RWPE2 (cell line): ENCODE measurements at places on chromosomes 16 and 17.
A peak's percentile ranks its signal among the peaks of the same experiment; 100 is the strongest.

DNA sequence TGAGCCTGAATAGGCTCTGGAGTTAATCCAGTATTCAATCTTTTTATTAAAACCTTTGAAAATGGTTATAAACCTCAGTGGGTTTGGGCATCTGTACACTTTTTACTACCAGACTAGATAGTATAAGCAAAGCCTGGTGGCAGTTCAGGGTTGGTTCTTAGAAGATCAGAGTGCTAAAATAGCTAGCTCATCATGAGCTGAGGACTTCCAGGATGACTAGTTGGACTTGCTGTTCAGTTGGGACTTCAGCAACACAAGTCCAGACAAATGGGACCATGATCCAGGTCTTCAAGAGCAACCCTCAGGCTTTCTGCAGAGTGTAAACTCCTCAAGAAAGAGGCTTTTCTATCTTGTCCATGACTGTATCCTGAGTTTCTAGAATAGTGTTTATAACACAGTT, 1.2 kb upstream of the ZNF19 start:
- DNase-seq, result no peak
- no peak overlapping the region for H3K4me3 ChIP-seq
- no peaks in the 10 kb centered on the region for H3K27me3 ChIP-seq
- no peaks in the 10 kb centered on the region for H3K4me1 ChIP-seq

- no peak overlapping the region for H3K4me3 ChIP-seq
- H3K27me3 ChIP-seq, result no peaks in the 10 kb centered on the region
- H3K36me3 ChIP-seq, result no peaks in the 10 kb centered on the region
- H3K4me1 ChIP-seq, result peaks cover 50% of the 10 kb centered on the region
- DNase-seq, result no peak
Measured at GRCh38 chr17:57898487-57899311, 48.9 kb upstream of the MRPS23 start.

- H3K27ac ChIP-seq, result no peak overlapping the region
- H3K36me3 ChIP-seq, result peaks cover 20% of the 10 kb centered on the region
- H3K4me3 ChIP-seq, result no peak overlapping the region
- H3K4me1 ChIP-seq, result peaks cover 19% of the 10 kb centered on the region
- H3K27me3 ChIP-seq, result no peaks in the 10 kb centered on the region
Measured at GRCh38 chr17:39925282-39926134, 1.9 kb downstream of the ORMDL3 start.

DNA sequence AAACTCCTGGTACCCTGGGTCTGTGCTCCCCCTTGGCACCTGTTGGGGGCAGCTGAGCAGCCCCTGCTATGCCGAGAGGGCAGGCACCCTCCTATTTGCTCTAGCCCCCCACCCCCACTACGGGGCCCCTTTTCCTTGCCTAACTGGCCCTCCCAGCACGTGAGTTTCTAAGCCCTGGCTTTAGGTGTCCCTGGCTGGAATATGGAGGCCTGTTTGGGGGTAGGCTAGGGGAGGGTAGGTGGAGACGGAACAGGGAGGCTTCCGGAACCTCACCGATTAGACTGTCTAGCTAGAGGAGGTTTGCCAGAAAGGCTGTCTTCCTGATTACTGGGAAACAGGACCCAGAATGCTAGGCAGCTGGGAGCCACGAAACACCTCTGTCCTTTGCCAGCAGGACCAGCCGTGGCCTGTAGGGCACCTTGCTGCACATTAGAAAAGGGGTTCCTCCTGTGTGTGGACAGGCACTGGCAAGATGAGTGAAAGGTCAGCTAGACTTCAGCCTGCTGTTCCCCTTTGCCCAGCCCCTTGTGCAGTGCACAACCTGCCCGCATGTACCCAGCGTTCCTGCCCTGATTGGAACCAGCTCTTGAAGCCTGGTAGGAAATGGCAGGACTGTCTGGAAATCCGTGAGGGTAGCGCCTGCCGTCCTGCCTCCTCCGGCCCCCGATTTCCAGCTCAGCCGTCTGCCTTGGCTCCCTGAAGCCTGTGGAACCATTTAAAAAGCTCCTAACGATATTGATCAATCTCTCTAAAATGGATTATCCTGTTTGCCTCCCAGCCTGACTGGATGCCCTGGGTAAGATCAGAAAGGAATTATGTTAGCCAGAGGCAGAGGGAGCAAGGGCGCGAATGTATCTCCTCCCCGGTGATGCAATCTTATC, 83.4 kb upstream of the GSE1 start:
- no peaks in the 10 kb centered on the region for H3K27me3 ChIP-seq
- peaks cover 8% of the 10 kb centered on the region for H3K4me1 ChIP-seq
- H3K36me3 ChIP-seq, result no peaks in the 10 kb centered on the region
- no peak for DNase-seq

GRCh38 chr16:74626741-74627416, 20.0 kb upstream of the GLG1 start:
- H3K36me3 ChIP-seq, result peaks cover 97% of the 10 kb centered on the region
- no peak for DNase-seq
- no peak overlapping the region for H3K4me3 ChIP-seq
- no peak overlapping the region for H3K27ac ChIP-seq

- no peaks in the 10 kb centered on the region for H3K36me3 ChIP-seq
- H3K27me3 ChIP-seq, result no peaks in the 10 kb centered on the region
- H3K4me1 ChIP-seq, result no peaks in the 10 kb centered on the region
- no peak overlapping the region for H3K4me3 ChIP-seq
Measured at GRCh38 chr17:21263376-21263775, 10.2 kb upstream of the NATD1 start.

DNA sequence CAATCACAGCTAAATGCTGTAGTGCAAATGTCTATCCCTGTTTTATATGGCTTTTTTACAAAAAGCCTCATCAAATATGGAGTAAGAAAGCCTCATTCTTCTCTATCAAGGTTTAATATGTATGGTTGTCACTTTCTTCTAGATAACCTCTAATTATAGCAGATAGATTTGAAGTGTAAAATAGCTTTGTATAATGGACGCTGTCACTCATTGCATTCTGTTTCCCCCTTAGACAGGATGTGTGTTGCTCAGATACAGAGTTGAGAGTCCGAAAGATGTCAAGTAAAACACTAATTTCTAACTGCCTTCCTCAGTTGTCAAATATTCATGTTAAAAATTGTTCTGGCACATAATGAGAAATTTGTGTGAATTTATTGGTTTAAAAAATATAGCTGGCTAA, 88.0 kb downstream of the NLK start:
- H3K4me1 ChIP-seq, result peaks cover 11% of the 10 kb centered on the region
- peaks cover 52% of the 10 kb centered on the region for H3K36me3 ChIP-seq
- H3K27me3 ChIP-seq, result no peaks in the 10 kb centered on the region
- DNase-seq, result no peak
- H3K27ac ChIP-seq, result no peak overlapping the region
- no peak overlapping the region for H3K4me3 ChIP-seq

GRCh38 chr17:57600074-57600473, 145.0 kb downstream of the CCDC182 start:
- H3K4me1 ChIP-seq, result no peaks in the 10 kb centered on the region
- no peaks in the 10 kb centered on the region; the same call in 1 of the 2 replicates for H3K36me3 ChIP-seq
- no peak overlapping the region for H3K27ac ChIP-seq
- H3K27me3 ChIP-seq, result no peaks in the 10 kb centered on the region
- DNase-seq, result no peak

- no peak overlapping the region for H3K27ac ChIP-seq
- H3K36me3 ChIP-seq, result peaks cover 1% of the 10 kb centered on the region; the same call in 1 of the 2 replicates
- no peak for DNase-seq
- no peak overlapping the region for H3K4me3 ChIP-seq
Measured at GRCh38 chr17:6470751-6471521, 26.7 kb downstream of the PIMREG start.

GRCh38 chr16:4987580-4988374, 29.6 kb downstream of the SEC14L5 start:
- no peak overlapping the region for H3K4me3 ChIP-seq

- no peaks in the 10 kb centered on the region for H3K36me3 ChIP-seq
- peak overlapping the region; percentile 98 for H3K4me3 ChIP-seq
- DNase-seq, result no peak
- peaks cover 8% of the 10 kb centered on the region for H3K4me1 ChIP-seq
- no peaks in the 10 kb centered on the region for H3K27me3 ChIP-seq
Measured at GRCh38 chr16:21600031-21600773, 825 bp downstream of the METTL9 start.

GRCh38 chr17:17633310-17633709, 41.8 kb upstream of the PEMT start:
- no peak overlapping the region for H3K27ac ChIP-seq
- no peak for DNase-seq
- H3K4me1 ChIP-seq, result no peaks in the 10 kb centered on the region

GRCh38 chr17:48219617-48220016, 112.1 kb downstream of the SNX11 start:
- DNase-seq, result no peak
- no peaks in the 10 kb centered on the region for H3K27me3 ChIP-seq
- H3K27ac ChIP-seq, result no peak overlapping the region
- no peak overlapping the region for H3K4me3 ChIP-seq

DNA sequence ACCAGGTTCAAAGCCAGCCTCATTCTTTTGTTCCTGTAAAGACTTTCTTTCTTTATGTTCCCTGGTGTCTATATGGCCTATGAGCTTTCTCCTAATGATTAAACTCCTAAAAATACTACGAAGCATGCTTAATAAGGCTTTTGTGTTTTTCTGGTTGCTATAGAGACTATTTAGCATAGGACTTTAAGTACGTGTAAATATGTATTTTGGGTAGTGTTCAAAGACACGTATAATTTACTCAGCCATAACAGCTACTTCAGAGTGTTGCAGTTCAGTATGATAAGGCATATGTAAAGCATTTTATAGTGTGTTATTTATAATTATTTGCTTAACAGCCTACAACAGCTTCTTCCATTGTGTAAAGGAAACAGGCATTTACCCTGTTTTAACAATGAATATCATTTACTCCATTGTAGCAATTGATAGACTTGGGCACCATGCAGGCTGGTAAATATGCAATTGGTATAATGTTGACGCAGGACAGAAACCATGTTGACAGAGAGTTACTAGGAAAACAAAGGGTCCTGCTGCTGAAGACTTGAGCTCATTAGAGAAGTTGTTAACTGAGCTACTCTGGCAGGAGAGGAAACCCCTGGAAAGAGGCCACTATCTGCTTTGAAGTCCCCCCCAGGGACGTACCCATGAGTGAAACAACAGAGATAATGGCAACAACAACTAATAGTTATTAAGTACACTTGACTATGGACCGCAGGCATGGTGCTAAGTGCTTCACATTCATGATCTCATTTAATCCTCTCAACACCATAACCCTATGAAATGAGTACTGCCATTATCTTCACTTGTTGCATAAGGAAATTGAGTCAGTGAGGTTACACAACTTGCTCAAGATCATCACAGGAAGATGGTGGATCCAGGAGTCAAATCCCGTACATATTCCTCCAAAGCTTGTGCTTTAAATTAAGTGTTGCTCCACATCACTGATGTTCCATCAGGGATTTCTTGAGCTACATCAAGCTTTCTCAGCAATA, 342.2 kb upstream of the DYNLRB2 start:
- H3K36me3 ChIP-seq, result no peaks in the 10 kb centered on the region
- DNase-seq, result no peak
- H3K27ac ChIP-seq, result peak overlapping the region; percentile 93
- H3K4me3 ChIP-seq, result no peak overlapping the region
- no peaks in the 10 kb centered on the region for H3K27me3 ChIP-seq
- H3K4me1 ChIP-seq, result peaks cover 29% of the 10 kb centered on the region

DNA sequence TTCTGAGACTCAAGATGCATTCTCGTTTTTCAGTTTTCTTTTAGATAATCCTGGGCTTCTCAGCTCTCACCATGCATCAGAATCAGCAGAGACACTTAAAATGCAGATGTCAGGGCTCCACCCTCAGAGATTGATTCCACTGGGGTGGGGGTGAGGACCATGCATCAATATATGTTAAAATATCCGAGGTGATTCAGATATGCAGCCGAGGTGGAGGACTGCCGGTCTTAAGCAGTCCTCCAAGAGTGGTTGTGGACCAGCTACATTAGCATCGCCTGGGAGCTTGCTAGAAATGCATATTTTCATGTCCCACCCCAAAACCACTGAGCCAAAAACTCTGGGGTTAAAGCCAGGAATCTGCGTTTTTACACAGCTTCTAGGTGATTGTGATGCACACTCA, 501.3 kb downstream of the CDH13 start:
- H3K27me3 ChIP-seq, result no peaks in the 10 kb centered on the region
- DNase-seq, result no peak
- peaks cover 21% of the 10 kb centered on the region for H3K36me3 ChIP-seq
- no peak overlapping the region for H3K27ac ChIP-seq

DNA sequence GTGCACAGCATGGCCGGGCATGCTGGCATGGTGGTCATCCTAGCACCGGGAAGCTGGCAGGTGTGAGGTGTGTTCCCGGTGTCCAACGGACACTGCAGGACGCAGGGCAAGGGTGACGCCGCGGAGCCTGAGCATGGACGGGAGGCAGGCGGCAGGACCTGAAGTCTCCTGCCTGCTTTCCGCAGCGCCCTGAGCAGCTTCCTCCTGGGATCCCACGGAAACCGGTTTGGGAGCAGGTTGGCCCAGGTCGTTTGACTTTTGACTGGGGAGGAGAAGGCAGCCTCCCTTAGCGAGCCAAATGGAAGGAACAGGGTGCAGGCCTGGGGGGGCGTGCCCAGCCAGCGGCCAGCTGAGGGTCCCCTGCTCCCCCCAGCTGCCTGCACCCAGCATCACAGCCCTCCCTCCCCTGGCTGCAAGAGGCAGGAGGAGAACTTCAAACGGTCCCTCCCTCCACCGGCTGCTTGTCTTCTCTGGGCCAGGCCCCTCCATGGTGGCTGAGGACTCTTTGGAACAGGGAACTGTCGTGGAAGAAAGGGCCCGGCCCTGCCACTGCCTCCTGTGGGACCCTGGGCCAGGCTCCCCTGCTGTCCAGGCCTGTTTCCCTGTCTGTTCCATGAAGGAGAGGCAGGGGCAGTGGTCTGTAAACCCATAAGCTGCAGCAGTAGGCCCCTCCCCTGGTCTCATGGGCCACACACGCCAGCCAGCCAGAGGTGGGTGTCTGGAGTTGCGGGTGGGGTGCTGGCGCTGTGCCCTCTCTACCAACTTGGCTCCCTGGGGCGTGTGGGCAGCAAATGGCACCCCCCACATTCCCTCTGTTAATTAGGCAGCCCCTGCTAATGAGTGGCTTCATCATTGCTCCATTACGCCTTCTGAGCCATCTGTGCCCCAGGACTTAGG, 7.8 kb upstream of the ADGRG1 start:
- peaks cover 22% of the 10 kb centered on the region for H3K36me3 ChIP-seq
- peak overlapping the region; percentile 89 for H3K27ac ChIP-seq
- H3K4me3 ChIP-seq, result peak overlapping the region; percentile 51
- peak; percentile 78 for DNase-seq

DNA sequence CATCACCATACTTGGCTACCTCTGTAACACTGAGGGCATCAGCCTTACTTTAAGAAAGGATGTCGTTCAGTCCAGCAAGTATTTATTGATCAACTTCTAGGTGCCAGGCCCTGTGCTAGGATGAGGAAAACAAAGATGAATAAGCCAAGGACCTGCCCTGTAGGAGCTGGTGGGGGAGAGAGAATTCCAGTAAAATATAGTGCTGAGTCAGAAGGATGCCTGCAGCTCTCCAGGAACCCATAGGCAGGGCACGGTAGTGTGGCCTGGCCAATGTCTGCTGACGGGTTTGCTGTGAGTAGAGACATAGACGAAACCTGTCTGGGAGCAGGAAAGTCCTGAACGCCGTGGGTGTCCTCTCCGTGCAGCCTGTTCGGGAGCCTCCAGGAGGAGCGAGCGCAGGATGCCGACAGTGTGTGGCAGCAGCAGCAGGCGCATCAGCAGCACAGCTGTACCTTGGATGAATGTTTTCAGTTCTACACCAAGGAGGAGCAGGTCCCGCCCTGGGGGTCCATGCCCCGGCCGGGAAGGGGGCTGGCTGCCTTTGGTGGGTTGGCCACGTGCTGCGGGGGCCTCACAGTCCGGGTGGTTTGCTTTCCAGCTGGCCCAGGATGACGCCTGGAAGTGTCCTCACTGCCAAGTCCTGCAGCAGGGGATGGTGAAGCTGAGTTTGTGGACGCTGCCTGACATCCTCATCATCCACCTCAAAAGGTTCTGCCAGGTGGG, 55.6 kb downstream of the USP43 start:
- no peak overlapping the region for H3K4me3 ChIP-seq
- peaks cover 29% of the 10 kb centered on the region for H3K36me3 ChIP-seq
- H3K27me3 ChIP-seq, result no peaks in the 10 kb centered on the region
- no peaks in the 10 kb centered on the region for H3K4me1 ChIP-seq
- H3K27ac ChIP-seq, result no peak overlapping the region
